ENCODE measurements at places on chromosomes 7 and 10. TPM values are rescaled to one million over a fixed set of nuclear protein-coding genes. Genes with fewer than 3 reads are reported as not detected.

DNA sequence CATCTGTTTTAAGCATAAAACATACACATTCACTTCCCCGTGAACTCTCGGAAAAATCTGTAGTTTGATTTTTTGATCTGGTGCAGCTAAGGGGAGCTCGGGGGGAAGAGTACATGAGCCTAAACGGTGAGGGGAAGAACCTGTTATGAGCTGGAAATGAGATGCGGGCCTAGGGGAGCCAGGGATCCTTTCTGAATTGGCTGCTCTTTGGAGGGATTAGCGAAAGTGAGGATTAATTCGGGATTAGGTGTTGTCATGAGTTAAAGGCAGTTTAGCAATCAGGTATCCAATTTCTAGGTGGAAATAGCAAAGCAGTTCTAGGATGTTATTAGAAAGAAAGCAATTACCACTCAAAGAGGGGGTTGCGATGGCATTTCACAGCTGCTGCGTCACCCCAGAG is 51.1 kb upstream of the ADARB2 start:
- DNase-seq: no peak

The SPDYE2 gene
- total RNA-seq: not detected

DNA sequence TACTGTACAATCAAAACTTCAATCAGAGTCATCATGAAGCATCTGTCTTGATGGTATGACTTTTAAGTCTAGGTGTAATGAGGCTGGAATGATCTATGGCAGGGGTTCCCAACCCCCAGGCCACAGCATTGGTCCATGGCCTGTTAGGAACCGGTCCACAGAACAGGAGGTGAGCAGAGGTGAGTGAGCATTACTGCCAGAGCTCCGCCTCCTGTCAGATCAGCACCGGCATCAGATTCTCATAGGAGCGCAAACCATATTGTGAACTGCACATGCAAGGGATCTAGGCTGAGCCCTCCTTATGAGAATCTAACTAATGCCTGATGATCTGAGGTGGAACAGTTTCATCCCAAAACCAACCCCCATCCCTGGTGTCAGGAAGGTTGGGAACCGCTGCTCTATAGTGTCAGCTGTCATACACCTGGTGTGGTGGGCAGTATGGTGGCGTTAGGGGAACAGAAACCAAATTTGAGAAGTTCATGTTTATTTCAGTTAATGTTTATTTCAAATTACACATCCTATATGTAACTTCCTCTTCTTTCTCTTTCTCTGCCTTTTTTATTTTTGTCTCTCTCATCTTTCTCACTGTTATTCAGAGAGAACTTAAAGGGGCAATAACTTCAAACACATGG is 432.6 kb downstream of the TNS3 start:
- DNase-seq: no peak

GRCh38 chr10:131048606-131049005 is 262.9 kb downstream of the TCERG1L start:
- DNase-seq: no peak

Measured in breast epithelium (tissue), 4 donors.